HFFc6 (cell line): ENCODE measurements at places on chromosomes 5 and 9.

DNA sequence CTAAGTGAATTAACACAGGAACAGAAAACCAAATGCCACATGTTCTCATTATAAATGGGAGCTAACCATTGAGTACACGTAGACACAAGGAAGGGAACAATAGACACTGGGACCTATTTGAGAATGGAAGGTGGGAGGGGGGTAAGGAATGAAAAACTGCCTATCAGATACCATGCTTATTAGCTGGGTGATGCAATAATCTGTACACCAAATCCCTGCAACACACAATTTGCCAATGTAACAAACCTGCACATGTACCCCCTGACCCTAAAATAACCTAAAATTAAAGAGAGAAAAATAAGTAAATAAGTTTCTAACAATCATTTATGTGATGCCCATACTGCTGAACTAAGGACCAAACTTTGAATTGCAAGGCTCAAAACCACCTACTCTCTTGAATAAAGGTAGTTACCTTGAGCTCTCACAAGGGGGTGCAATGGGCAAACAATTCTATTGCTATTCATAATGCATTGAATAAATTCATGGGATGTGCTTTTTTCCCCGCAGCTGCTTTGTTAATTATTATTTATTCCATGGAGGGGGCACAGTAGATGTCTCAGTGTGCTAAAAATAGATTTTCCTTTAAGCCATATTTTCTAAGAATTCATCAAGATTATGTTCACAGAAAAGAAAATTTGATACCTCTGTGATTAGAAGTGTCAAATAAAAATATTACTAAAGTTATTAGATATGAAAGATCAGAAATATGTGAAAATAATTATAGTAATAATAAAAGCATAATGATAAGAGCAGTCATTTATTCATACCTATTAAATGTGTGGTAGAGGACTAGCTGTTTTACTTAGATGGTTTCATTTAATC, 76.2 kb upstream of the PTPN3 start:
- DNase-seq = peak; percentile 65

DNA sequence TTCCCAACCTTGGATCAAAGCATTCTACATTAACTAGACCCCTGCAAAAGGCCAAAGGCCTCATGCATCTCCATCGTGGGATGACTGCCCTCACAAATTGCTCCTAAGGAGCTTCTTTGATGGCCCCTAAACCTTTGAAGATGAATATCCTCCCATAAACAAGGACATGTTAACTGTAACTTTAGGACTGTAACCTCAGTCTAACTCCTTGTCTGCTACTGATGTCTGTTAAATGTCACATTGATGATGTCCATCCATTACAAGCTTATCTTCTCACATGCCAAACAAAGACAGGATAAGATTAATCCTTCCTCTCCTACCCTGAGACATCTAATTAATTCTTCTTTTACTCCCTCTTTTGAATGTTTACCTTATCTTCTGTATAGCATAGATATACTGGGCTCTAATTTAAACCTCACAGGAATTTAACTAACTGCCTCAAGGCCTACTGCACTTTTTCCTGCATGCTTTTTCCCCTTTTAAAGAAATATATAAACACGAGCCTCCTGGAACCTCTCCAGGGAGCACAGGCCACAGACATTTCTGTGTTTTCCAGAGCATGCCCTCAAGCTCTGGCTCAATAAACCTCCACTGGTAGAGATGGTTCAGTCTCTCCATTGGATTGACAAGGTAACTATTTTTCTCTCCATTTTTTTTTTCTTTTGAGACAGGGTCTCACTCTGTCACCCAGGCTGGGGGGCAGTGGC, 90.6 kb upstream of the SLC25A48 start:
- no peak for DNase-seq

DNA sequence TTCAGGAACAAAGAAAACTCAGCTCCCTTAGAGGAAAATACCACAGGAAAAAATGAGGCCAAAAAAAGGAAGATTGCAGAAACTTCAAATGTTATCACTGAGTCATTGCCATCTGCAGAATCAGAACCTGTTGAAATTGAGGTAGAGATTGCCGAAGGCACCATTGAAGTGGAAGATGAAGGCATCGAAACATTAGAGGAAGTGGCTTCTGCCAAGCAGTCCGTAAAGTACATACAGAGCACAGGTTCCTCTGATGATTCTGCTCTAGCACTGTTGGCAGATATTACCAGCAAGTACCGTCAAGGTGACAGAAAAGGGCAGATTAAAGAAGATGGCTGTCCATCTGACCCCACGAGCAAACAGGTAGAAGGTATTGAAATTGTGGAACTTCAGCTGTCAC, 30.8 kb upstream of the NIM1K start:
- no peak for DNase-seq

- no peak for DNase-seq
These were observed 13.5 kb downstream of the GFPT2 start for GRCh38 chr5:180339583-180340183.

DNA sequence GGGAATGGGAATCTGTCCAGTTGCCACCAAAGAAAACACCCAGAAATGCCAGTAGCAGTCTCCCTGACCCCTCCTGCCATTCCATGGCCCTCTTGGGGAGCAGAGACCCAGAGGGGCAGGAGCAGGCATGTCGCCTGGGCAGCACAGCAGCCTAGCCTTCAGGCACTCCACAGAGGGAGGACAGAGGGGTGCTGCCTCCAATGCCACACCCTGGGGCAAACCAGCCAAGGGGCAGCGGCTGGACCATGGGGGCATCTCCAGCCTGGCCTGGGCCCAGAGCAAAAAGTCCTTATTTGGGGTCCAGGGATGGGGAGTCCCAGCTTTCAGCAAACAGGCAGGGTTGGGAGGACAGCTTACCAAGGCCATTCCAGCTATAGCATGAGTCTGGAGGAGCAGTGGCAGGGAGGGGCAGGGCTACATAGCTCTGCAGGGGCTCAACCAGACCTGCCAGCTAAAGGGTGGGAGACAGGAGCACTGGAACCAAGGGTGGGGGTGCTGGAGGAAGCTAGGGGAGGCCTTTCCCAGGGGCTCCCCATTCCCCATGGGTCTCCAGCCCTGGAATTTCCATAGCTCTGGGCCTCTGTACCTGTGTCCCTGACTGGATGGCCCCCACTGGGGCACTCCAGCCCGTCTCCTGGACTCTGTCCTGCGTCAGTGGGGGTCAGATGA, 6.7 kb downstream of the BRD3 start:
- DNase-seq = no peak

GRCh38 chr9:98502976-98503325, 205.8 kb downstream of the GABBR2 start:
- DNase-seq = peak; percentile 73

DNA sequence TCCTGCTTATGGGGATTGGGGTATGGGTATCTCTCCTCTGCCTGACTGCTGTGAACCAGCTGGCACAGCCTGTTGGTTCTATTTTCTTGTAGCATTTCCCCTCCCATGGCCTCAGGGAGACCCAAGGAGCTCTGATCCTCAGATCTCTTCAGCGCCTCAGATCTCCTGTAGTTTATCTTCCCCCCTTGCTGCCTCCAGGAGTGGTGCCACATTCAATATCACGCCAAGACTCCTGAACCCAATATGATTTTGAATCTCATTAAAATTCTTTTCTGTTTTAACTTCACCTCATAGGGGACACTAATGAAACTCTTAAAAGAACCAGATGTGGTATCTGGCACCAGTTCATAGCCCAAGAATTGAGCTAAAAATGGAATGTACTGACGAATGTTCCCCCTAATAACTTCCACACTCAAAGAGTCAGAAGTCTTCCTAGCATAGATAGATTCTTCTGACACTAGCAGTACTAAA, 59.6 kb upstream of the LIFR start:
- peak; percentile 1 for DNase-seq

DNA sequence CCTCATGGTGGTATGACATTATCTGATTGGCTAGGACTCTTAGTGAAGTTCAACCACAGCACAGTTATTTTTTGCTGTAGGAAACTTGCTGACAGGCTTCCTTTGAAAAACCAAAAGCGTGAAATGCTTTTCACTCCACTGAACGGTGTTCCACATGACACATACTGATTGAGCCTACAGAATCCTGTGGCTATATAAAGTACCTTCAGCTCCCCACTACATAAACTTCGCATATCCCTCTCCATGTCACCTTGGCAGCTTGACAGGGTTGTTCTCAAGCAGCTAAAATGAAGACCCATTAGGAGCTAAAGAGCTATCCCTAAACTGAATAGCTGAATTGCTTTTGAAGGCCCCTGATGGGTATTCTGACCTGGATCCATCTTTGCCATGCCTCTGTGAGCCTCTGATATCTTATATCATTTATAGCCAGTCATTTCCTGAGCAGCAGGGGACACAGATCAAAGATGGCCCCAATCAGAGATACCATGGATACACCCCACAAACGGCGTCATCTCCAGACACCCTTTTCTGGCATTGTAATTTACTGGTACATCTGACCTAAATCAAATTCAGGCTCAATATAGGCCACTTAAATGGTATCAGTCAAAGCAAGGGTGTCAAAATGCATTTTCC, 91.5 kb downstream of the APBA1 start:
- DNase-seq = no peak

- DNase-seq = no peak
These were observed 102.1 kb downstream of the C5orf15 start for GRCh38 chr5:133866160-133866902.

GRCh38 chr5:135007305-135007704, 26.7 kb downstream of the PITX1 start:
- DNase-seq = no peak
